Activated CD8-positive, alpha-beta T cell treated with anti-CD3 and anti-CD28 coated beads for 36 hours (primary cell): ENCODE measurements at places on chromosomes 5 and 9. TPM values are rescaled to one million over a fixed set of nuclear protein-coding genes. Genes with fewer than 3 reads are reported as not detected.

Gene PCDHGA2
- not detected for total RNA-seq

Gene GAS1
- not detected for total RNA-seq

Gene C9orf50
- not detected for total RNA-seq

Gene FRMPD1
- total RNA-seq: not detected

Gene GALNT10
- 15.2 TPM for total RNA-seq

Gene OMD
- not detected for total RNA-seq

Gene UBE2QL1
- total RNA-seq: not detected

Gene PAPPA
- total RNA-seq: not detected

Gene ZNF883
- 1.6 TPM for total RNA-seq
